Liver (tissue), 10 donors: ENCODE measurements at places on chromosomes 5 and 9. TPM values are rescaled to one million over a fixed set of nuclear protein-coding genes. Genes with fewer than 3 reads are reported as not detected.

RNF183 gene
- 0.07 TPM for polyA plus RNA-seq

CA9 gene
- 2.2 TPM for polyA plus RNA-seq

DNA sequence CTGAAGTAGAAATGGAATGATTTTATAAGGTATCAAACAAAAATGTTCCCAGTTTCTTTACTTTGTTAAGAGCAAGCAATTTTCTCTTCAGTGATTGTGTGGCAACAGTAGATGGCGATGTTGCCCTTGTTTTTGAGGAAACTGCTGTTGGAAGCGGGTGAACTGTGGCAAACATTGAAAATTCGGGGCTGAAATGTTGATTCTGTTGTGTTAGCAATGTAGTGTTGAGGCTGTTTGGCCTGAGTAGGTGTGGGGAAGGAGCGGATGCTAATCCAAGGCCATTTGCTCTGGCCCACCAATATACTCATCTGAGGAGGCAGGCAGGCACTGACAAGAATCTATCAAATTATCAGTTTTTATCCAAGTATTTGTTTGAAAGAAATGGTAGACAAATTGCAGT is 129.8 kb downstream of the SLC12A2 start:
- H3K4me1 ChIP-seq = no peaks in the 10 kb centered on the region
- H3K36me3 ChIP-seq = no peaks in the 10 kb centered on the region
- DNase-seq = no peak
- H3K4me3 ChIP-seq = no peak overlapping the region
- no peak overlapping the region for H3K27ac ChIP-seq
- no peaks in the 10 kb centered on the region for H3K27me3 ChIP-seq

GRCh38 chr9:15400281-15400941 is 22.3 kb upstream of the SNAPC3 start:
- H3K36me3 ChIP-seq = no peaks in the 10 kb centered on the region
- H3K4me1 ChIP-seq = no peaks in the 10 kb centered on the region
- no peak for DNase-seq

GRCh38 chr9:136085815-136086212 is 9.3 kb downstream of the NACC2 start:
- H3K36me3 ChIP-seq = no peaks in the 10 kb centered on the region
- H3K4me1 ChIP-seq = peaks cover 12% of the 10 kb centered on the region
- H3K4me3 ChIP-seq = no peak overlapping the region
- no peaks in the 10 kb centered on the region for H3K27me3 ChIP-seq
- peak overlapping the region; percentile 27 for H3K27ac ChIP-seq

GRCh38 chr5:129116797-129117196 is 22.2 kb downstream of the ISOC1 start:
- H3K27ac ChIP-seq = no peak overlapping the region
- DNase-seq = no peak
- H3K4me3 ChIP-seq = no peak overlapping the region
- H3K4me1 ChIP-seq = no peaks in the 10 kb centered on the region
- H3K27me3 ChIP-seq = no peaks in the 10 kb centered on the region
- H3K36me3 ChIP-seq = no peaks in the 10 kb centered on the region

DNA sequence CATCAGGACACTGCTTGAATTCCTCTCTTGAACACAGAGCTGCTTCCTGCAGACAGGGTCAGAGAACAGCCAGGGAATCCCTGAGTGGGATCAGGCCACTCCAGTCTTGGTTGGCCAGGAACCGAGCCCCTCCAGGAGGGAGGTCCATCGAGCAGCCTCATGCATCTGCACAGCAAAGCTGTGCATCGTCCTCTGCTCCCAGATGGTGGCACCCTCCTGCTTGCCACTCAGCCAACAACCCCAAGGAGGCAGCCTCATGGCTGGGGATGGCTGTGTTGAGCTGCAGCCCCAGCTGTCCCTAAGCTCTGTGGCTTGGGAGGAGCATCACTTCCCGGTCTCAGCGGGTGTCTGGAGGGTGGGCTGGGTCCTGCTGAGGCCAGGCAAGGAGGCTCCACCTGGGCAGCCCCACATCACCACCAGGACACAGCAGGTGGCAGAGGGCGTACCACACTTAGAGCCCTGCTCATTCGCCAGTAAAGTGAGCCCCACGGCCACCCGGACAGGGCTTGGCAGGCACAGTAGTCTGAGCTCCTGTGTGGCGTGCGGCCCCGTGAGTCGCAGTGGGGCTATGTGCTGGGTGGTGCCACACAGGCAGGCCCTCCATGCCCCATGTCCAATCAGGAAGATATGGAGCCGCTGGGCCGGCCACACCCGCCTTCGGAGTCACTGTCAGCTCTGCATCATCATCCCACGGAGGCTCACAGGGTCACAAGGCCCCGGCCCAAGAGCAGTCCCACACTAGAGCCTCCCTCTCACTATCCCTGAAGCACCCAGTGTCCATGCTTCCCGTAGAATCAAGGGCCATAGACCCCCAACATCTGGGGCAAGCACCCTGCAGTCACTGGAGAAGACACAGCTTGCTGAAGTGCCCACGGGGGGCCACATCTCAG is 11.9 kb downstream of the LPCAT1 start:
- peak; percentile 30 for DNase-seq
- H3K4me3 ChIP-seq = no peak overlapping the region
- peaks cover 3% of the 10 kb centered on the region for H3K36me3 ChIP-seq

DNA sequence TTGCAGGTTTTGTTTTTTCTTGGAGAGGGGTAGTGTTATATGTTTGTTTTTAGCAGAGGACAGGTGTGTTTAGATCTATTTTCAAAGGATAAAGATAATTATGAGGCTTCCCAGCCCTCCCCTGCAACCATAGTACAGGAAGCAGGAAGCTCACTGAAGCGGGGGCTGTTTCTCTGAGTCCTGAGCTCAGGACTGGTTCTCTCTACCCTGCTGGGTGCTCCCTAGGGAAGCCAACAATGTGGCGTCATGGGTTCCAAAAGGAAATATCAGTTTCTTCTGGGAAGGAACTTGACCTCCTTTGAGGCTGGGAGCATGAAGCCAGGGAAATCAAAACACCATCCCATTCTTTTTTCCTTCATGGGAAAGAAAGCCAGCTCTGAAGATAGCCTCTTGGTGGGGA is 62.2 kb downstream of the RAD23B start:
- H3K4me1 ChIP-seq = no peaks in the 10 kb centered on the region
- H3K27ac ChIP-seq = no peak overlapping the region
- H3K4me3 ChIP-seq = no peak overlapping the region
- H3K27me3 ChIP-seq = no peaks in the 10 kb centered on the region

DNA sequence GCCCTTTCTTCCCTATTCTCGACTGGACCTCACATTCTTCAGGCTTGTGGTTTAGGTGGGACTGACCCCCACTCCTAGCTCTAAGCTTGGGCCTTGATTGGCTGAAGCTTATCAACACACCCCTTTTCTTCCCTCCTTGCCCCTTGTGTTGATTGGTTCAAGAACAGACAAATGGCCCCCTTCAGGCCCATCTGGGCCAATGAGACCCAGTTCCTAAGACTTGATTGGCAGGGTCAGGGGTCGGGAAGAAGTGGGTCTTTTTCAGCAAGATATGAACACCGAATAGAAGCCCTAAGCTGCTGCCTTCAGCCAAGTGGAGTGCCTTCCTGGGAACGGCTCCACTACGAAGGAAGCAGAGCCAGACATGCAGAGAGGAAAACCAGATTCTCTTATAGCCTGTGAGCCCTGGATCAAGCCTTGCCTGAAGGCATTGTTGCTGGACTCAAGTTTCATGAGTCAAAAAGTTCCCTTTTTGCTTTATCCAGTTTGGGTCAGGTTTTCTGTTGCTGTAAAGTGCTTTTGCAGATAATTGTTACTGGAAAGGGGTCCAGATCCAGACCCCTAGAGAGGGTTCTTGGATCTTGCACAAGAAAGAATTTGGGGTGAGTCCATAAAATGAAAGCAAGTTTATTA is 22.4 kb upstream of the NCS1 start:
- no peaks in the 10 kb centered on the region for H3K36me3 ChIP-seq
- peaks cover 2% of the 10 kb centered on the region for H3K4me1 ChIP-seq
- no peak overlapping the region for H3K4me3 ChIP-seq
- H3K27me3 ChIP-seq = no peaks in the 10 kb centered on the region
- no peak overlapping the region for H3K27ac ChIP-seq
- no peak for DNase-seq

- no peaks in the 10 kb centered on the region for H3K27me3 ChIP-seq
- peaks cover 8% of the 10 kb centered on the region for H3K36me3 ChIP-seq
- H3K27ac ChIP-seq = no peak overlapping the region
- no peak for DNase-seq
- H3K4me1 ChIP-seq = peaks cover 12% of the 10 kb centered on the region
- H3K4me3 ChIP-seq = no peak overlapping the region
Measured at GRCh38 chr5:447501-447900, 4.5 kb downstream of the EXOC3 start.

GRCh38 chr5:66469684-66470083 is 126.5 kb upstream of the MAST4 start:
- peaks cover 2% of the 10 kb centered on the region for H3K27me3 ChIP-seq
- no peaks in the 10 kb centered on the region for H3K36me3 ChIP-seq
- no peak overlapping the region for H3K27ac ChIP-seq

- no peaks in the 10 kb centered on the region for H3K27me3 ChIP-seq
- DNase-seq = no peak
- no peak overlapping the region for H3K4me3 ChIP-seq
- peaks cover 6% of the 10 kb centered on the region for H3K4me1 ChIP-seq
- no peak overlapping the region for H3K27ac ChIP-seq
Measured at GRCh38 chr5:146642410-146642809, 126.4 kb upstream of the GPR151 start.
